ENCODE measurements at places on chromosomes 1 and 21. TPM values are rescaled to one million over a fixed set of nuclear protein-coding genes. Genes with fewer than 3 reads are reported as not detected.

DNA sequence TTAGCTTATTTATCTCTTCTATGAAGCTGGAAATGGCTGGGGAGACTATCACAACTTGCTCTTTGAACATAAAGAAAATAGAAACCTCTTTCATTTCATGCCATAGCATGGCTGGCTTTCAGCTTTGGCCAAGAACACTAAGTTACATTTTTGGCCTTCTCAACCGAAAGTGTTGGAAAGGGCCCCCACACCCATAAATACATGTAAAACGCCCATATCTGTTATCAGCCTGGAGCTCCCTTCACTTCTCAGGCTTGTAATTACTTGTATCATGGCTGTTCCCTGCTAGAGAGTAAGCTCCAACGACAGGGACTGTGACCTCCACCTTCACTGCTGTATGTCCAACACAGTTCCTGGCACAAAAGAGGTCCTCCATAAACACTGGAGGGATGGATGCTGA is 12.7 kb upstream of the EIF4G3 start:
- no peak for DNase-seq

- no peak for DNase-seq
Observed at GRCh38 chr1:55988963-55989452, 590.4 kb downstream of the PLPP3 start.

- DNase-seq = no peak
Observed at GRCh38 chr1:237183963-237184540, 142.1 kb downstream of the RYR2 start.

DNA sequence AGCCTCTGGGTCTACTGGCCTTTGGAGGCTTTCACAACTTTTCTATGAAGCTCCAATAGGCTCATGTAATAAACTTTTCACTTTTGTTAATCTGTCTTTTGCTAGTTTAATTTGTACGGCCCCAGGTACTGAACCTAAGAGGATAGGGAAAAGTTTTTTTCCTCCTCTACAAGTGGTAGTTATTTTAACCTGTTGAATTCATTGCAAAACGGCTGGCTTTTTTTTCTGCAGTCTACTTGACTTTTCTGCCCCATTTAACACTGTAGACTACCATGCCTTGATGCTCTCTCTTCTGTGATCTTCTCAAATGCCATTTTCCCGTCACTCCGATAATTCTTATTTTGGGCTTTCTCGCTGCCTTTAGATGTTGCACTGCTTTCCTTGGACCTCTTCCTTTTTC is 43.6 kb upstream of the DR1 start:
- no peak for DNase-seq

- no peak for DNase-seq
Observed at GRCh38 chr21:45302082-45303061, 14.7 kb upstream of the POFUT2 start.

Gene CLDN8
- total RNA-seq = not detected

All from H4 (cell line).